HS-27A (cell line): ENCODE measurements at places on chromosomes 3 and 15.

GRCh38 chr3:12568747-12569146 lies 11.9 kb downstream of the MKRN2 start:
- DNase-seq = no peak

DNA sequence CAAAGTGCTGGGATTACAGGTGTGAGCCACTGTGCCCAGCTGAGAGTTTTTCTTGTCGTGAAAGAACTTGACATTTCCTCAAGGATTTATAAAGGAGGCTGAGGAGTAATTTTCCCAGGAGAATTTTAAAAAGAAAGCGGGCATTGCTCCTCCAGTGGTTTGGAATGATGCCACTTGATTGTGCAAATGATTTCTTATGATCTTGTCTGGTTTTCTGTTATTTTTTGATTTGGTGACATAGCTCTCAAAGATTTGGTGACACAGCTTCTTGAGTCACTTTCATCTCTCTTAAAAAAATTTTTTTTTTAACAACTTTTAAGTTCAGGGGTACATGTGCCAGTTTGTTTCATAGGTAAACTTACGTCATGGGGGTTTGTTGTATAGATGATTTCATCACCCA lies 24.6 kb upstream of the NFKBIZ start:
- no peak for DNase-seq

- DNase-seq = peak; percentile 82
Measured at GRCh38 chr3:158109804-158110657, at the start of gene RSRC1. Gene RSRC1 (plus strand): TSS chr3:158110089. CDS start chr3:158122105, 12,016 bp downstream.

DNA sequence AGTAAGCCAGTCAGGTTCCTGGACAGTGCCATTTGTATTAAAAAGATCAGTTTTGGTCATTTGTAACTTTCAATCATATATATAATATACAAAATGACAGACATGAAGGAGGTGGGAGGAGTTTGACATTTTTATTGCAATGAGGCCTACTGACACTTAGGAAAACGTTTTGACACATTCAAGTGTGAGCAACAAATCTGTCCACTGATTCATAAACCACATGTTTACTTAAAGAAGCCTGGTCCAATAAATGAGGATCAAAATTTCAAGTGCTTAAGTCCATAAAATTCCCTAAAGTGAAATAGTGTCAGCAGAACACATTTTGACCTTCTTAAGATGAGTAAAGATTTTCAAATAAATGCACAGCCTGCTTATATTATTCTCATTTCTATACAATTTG lies 137.3 kb downstream of the MECOM start:
- peak; percentile 43 for DNase-seq

DNA sequence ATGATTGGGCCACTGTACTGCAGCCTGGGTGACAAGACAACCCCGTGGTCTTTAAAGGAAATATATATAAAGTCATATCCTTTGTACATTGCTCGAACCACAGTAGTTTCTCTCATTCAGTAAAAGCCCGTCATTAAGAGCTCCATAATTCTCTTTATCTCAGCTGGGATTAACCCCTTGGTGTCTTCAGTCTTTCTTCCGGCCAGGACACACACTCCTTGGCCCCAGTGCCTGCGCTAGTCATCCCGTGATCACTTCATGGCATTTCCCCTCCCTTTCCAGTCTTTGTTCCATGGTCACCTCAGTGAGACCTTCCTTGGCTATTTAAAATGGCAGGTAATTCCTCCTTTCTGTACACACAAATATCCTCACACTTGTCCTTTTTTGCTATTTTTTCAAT lies 3.3 kb downstream of the RPL35A start:
- DNase-seq = no peak

DNA sequence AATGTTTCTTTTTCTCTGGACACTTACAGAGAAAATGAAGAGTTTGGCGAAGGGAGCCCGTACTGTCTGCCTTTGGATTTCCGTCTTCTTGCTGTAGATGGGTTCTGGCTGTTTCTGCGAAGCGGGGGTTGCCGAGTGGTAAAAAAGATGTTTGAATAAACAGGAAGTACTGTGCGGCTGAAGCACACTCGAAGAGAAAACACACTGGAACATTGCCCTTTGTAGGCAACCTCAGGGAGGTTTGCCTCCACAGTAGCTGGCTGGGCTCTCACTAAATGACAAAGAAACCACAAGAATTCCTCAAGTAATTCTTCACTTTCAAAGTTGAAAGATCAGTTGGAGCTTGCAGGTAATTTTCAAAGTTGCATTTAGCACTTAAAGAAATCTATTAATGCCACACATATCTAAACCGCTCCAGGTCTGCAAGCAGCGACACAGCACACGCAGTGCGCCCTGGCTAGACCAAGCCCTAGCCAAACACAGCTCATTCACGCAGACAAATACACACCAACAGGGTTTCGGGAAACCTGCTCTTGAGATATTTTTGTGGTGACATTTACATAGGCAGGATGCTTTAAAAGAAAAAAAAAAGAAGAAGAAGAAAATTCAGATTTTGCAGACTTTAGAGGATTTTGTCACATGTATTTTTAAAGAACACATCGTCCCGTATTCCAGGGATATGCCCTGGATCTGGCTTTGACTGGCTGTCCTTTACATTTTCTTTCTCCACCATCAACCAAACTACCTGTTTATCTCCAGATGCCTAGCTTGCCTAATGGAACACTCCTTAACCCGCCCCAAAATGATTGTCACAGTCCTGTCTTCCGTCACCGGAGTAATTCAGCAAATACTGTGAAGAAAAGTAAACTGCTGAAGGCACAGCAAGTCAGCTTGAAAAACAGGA lies 452.8 kb downstream of the FOXP1 start:
- DNase-seq = no peak

GRCh38 chr15:20643829-20644425 lies 102.3 kb upstream of the GOLGA6L6 start:
- DNase-seq = no peak

GRCh38 chr3:155101398-155101797 lies 21.3 kb downstream of the MME start:
- peak; percentile 58 for DNase-seq
